ENCODE measurements at places on chromosomes 3 and 15. TPM values are rescaled to one million over a fixed set of nuclear protein-coding genes. Genes with fewer than 3 reads are reported as not detected.
A peak's percentile ranks its signal among the peaks of the same experiment; 100 is the strongest.

TTLL13 gene
- total RNA-seq: not detected

DNA sequence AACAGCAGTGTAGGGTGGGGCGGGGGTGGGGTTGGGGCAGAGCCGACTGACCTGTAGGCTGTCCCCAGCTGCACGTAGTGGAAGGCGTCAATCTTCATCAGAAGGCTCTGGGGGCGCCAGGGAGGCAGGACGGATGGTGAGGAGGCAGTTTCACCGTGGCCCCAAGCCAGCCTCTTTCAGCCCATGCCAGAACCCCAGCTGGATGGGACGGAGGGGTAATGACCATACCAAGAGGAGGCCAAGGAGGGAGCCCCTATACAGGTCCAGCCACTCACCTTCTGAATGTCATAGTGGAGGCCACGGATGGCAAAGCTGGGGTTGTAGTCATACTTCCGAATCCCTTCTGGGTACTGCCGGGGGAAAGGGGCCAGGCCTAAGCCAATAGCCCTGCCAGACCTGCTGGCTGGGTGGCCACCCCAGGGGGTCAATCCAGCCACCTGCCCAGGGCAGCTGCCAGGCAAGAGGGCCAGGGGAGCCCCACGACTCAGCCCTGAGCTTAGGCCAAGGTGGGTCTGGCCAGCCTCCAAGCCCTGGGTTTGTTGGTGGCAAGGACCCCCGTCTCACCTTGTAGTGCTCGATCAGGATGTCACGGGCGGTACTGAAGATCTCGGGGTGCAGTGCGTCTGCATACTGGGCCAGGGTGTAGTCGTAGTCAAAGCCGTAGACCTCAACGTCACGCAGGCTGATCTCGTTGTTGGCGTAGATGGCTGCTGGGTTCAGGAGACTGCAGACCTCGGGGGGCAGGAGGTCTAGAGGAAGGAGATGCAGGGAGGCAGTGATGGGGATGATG is 4.9 kb downstream of the NT5DC2 start:
- no peaks in the 10 kb centered on the region for H3K36me3 ChIP-seq
- H3K27me3 ChIP-seq: no peaks in the 10 kb centered on the region
- no peak overlapping the region for H3K4me3 ChIP-seq
- no peak for DNase-seq
- H3K27ac ChIP-seq: no peak overlapping the region

DNA sequence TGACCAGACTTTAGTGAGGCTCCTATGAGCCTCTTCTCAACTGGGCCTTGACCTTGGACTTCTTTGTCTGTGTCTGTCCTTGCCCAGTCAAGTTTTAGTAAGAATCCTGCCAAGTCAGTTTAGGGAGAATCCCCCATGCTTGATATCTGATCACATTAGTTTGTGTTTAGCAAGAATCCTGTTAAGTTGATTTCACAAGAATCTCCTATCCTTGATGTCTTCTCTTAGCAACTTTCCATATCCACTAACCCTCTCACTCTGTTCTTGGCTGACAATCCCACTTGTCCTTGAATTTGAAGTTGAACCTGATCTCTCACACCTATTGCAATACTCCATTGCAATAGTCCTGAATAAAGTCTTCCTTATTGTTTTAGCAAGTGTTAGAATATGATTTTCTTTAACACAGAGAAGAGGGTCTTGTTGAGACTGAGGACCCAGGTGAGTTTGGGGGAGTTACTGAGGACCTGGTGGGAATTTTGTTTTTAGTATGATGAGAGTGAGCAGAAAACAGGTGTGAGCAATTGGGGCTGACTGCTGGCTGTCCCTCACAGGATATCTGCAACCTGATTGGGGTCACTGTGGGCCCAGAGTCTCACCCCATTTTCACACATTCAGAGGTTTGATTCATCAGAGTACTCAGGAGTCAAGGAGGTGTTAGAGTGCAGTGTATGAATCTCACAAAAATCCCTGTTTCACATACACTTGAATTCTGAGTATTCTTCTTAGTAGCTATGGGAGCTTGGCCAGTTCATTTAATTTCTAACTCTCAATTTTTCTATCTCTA is 39.9 kb upstream of the TNFAIP8L3 start:
- H3K36me3 ChIP-seq: peaks cover 7% of the 10 kb centered on the region
- no peaks in the 10 kb centered on the region for H3K27me3 ChIP-seq
- no peak overlapping the region for H3K4me3 ChIP-seq
- DNase-seq: no peak
- H3K4me1 ChIP-seq: peaks cover 47% of the 10 kb centered on the region

CHCHD6 gene
- 28.7 TPM for total RNA-seq

DNA sequence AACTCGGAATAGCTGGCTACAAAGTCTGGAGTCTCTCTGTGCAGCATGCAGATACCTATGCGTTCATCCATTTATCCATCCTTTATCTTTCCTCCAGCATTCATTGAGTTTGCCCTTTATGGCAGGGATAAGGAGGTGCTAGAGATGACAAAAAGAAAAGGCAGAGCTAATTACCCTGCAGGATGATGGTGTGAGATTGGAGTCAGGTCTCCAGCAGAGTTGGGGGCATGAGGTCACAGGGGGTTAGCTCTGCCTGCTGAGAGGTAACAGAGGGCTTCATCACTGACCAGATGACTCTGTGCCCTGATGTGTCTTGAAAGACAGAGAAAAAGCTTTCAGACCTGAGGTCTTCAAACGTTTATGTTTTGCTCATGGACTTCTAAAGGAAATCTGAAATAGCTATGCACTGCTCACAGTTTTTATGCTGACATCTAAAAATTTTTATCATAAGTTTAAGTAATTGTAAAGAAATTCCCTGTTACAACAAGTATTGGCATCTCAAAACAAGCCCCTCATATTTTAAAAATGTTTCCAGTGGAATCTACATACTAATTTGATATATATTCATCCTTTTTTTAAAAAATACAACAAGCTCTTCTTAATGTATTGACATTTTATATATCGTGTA is 132.3 kb upstream of the ANKRD28 start:
- H3K27ac ChIP-seq: no peak overlapping the region
- DNase-seq: no peak
- H3K36me3 ChIP-seq: no peaks in the 10 kb centered on the region

DNA sequence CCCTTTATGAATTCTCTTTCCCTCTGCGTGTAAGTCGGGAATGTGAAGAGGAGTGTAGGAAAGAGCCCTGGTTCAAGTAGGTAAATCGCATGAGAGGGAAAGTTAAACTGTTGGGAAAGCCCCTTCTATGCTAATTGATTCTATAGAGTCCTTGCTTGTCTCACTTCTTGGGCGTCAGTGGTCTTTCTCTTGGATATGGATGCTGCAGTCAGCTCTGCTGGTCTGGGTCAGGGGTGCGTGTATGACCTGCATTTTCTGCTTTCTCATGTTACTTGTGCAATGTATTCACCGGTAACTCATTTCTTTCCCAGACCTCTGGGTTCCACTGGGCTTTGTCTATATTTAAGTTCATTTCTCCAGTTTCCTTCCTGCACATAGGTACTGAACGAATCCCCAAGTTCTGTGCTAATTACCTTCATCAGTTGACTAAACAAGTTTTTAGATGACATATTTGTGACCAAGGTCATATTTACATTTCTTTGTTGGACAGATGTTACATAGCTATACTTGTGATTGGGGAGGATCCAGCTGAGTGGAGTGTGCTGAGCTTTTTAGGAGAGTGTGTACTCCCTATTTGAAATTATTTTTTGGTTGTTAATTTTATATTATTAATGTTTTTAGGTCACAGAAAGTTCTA is 1.4 kb downstream of the SETD5 start:
- peak; percentile 56 for DNase-seq
- peaks cover 48% of the 10 kb centered on the region for H3K4me1 ChIP-seq
- peaks cover 16% of the 10 kb centered on the region for H3K36me3 ChIP-seq
- no peaks in the 10 kb centered on the region for H3K27me3 ChIP-seq
- H3K27ac ChIP-seq: peak overlapping the region; percentile 92

SMCO1 gene
- not detected for total RNA-seq

DNA sequence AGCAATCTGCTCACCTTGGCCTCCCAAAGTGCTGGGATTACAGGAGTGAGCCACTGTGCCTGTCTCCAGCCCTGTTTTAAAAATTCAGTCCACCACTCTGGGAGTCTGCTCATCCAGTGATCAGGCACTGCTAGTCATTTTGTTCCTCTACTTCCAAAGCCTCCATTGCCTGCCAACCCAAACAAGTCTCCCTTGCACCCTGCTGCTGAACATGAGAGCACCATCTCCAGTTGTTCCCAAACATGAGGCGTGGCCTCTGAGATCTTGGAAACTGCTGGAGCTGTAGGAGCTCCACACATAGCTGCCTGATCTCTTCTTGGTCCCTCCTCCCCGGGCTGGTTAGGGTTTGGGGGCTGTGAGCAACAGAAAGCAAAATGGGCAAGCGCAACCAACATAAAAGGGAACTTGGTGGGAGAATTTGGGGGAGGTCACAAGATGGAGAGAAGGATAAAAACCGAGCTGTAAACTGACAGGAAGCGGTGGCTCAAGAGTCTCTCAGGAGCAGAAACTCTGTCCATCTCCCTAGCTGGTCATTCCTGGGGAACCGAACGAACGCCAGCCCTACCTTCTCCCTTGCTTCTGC is 49.6 kb upstream of the TLE3 start:
- DNase-seq: no peak
- H3K27me3 ChIP-seq: peaks cover 29% of the 10 kb centered on the region
- no peaks in the 10 kb centered on the region for H3K36me3 ChIP-seq
- peaks cover 5% of the 10 kb centered on the region for H3K4me1 ChIP-seq
- H3K27ac ChIP-seq: no peak overlapping the region

- peaks cover 28% of the 10 kb centered on the region for H3K4me1 ChIP-seq
- H3K27ac ChIP-seq: peak overlapping the region; percentile 8
- no peaks in the 10 kb centered on the region for H3K36me3 ChIP-seq
- DNase-seq: peak; percentile 28
Observed at GRCh38 chr3:57793737-57794187, 37.7 kb downstream of the SLMAP start.

GASK1A gene
- total RNA-seq: not detected

- H3K27me3 ChIP-seq: no peaks in the 10 kb centered on the region
- peaks cover 10% of the 10 kb centered on the region for H3K4me1 ChIP-seq
- DNase-seq: no peak
- no peak overlapping the region for H3K4me3 ChIP-seq
- H3K36me3 ChIP-seq: no peaks in the 10 kb centered on the region
Observed at GRCh38 chr3:148642214-148642613, 55.5 kb upstream of the AGTR1 start.

C3orf49 gene
- total RNA-seq: not detected

GRCh38 chr3:55271549-55271948 is 215.6 kb downstream of the WNT5A start:
- H3K4me1 ChIP-seq: no peaks in the 10 kb centered on the region
- no peaks in the 10 kb centered on the region for H3K36me3 ChIP-seq
- no peak for DNase-seq
- H3K27ac ChIP-seq: no peak overlapping the region

- no peaks in the 10 kb centered on the region for H3K4me1 ChIP-seq
- no peak overlapping the region for H3K4me3 ChIP-seq
- peaks cover 77% of the 10 kb centered on the region for H3K27me3 ChIP-seq
- H3K27ac ChIP-seq: no peak overlapping the region
- DNase-seq: no peak
Observed at GRCh38 chr15:53829471-53829870, 70.0 kb upstream of the WDR72 start.

DNA sequence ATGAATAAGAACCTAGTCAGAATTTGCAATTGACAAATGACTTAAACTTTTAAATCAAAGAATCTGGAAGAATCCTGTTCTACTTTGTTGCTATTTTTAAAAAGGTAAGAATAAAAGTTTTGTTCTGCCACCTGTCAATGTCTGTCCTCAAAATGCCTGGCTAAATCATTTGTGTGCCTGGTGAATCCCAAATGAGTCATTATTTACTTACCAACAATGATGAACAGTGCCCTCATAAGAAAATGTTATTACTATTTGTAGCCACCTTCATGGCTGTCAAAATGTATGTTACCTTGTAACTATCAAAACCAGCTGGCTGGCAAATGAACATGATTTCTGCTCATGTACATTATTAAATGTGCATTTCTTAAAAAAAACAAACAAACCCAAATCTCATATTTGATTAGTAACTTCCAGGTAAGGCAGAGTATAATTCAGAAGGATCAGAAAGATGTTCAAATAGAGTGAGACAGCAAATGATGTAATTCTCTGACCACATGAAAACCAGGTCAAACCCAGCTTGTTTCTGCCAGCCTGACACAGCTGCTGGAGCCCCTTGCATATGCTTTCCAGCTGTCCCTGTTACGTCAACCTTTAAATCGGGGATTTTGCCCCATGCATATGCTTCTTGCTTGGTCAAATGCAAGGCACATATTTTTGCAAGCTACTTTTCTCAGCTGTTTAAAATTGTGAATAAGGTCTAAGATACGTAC is 137.9 kb downstream of the SSR3 start:
- H3K27me3 ChIP-seq: peaks cover 27% of the 10 kb centered on the region
- no peak overlapping the region for H3K4me3 ChIP-seq
- DNase-seq: no peak

SAMMSON gene
- not detected for total RNA-seq

DNA sequence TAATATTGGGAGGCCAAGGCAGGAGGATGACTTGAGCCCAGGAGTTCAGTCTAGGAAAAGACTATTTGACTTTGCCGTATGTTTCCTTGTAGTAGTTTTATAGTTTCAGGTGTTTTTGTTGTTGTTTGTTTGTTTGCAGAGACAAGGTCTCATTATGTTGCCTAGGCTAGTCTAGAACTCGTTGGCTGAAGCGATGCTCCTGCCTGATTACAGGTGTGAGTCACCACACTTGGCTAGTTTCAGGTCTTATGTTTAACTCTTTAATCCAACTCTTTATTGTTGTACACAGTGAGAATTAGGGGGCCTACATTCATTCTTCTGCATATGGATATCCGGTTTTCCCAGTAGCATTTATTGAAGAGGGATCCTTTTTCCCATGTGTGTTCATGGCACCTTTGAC is 32.0 kb downstream of the FAIM start:
- no peak overlapping the region for H3K4me3 ChIP-seq
- H3K36me3 ChIP-seq: peaks cover 10% of the 10 kb centered on the region
- peak; percentile 16 for DNase-seq
- no peaks in the 10 kb centered on the region for H3K4me1 ChIP-seq

SLC22A14 gene
- 0.64 TPM for total RNA-seq

- H3K27ac ChIP-seq: no peak overlapping the region
- H3K27me3 ChIP-seq: no peaks in the 10 kb centered on the region
- no peak for DNase-seq
- no peaks in the 10 kb centered on the region for H3K36me3 ChIP-seq
Observed at GRCh38 chr3:186683979-186684378, 18.2 kb downstream of the HRG start.

GRCh38 chr15:49339656-49340055 is 83.4 kb upstream of the FGF7 start:
- no peaks in the 10 kb centered on the region for H3K27me3 ChIP-seq
- peaks cover 13% of the 10 kb centered on the region for H3K36me3 ChIP-seq
- H3K4me1 ChIP-seq: no peaks in the 10 kb centered on the region
- no peak overlapping the region for H3K27ac ChIP-seq

- H3K4me1 ChIP-seq: peaks cover 16% of the 10 kb centered on the region
- peak; percentile 46 for DNase-seq
- no peaks in the 10 kb centered on the region for H3K36me3 ChIP-seq
- peak overlapping the region; percentile 26 for H3K27ac ChIP-seq
Observed at GRCh38 chr3:100518983-100519382, 26.6 kb downstream of the TMEM45A start.

RASGRF1 gene
- 0.29 TPM for total RNA-seq

PATL2 gene
- 0.71 TPM for total RNA-seq

GRCh38 chr3:123562547-123562946 is 22.3 kb downstream of the HACD2 start:
- H3K4me1 ChIP-seq: peaks cover 15% of the 10 kb centered on the region
- peaks cover 78% of the 10 kb centered on the region for H3K36me3 ChIP-seq
- no peak for DNase-seq
- H3K27me3 ChIP-seq: no peaks in the 10 kb centered on the region

GRCh38 chr3:74357881-74358280 is 256.6 kb downstream of the CNTN3 start:
- H3K27me3 ChIP-seq: no peaks in the 10 kb centered on the region
- no peak for DNase-seq
- no peaks in the 10 kb centered on the region for H3K36me3 ChIP-seq
- H3K4me1 ChIP-seq: no peaks in the 10 kb centered on the region
- no peak overlapping the region for H3K4me3 ChIP-seq
- no peak overlapping the region for H3K27ac ChIP-seq

CHRFAM7A gene
- total RNA-seq: 1.9 TPM

JAGN1 gene
- 55.4 TPM for total RNA-seq
